ENCODE measurements at places on chromosomes 1 and 21.

GRCh38 chr1:119914071-119914470 lies 17.8 kb upstream of the ADAM30 start:
- DNase-seq: no peak

- no peak for DNase-seq
Observed at GRCh38 chr1:161111117-161111516, 6.7 kb downstream of the PFDN2 start.

- no peak for DNase-seq
Observed at GRCh38 chr1:85393490-85393889, 71.5 kb downstream of the DDAH1 start.

- no peak for DNase-seq
Observed at GRCh38 chr1:113217447-113218208, 144.6 kb downstream of the LRIG2 start.

GRCh38 chr1:226823643-226824042 lies 46.8 kb upstream of the PSEN2 start:
- no peak for DNase-seq

Data from MCF 10A (cell line).